GM12878 (cell line): ENCODE measurements at places on chromosomes 6 and 20. TPM values are rescaled to one million over a fixed set of nuclear protein-coding genes. Genes with fewer than 3 reads are reported as not detected.

Gene SAPCD1
- 8.6 and 13.0 TPM in 2 replicates for total RNA-seq

DNA sequence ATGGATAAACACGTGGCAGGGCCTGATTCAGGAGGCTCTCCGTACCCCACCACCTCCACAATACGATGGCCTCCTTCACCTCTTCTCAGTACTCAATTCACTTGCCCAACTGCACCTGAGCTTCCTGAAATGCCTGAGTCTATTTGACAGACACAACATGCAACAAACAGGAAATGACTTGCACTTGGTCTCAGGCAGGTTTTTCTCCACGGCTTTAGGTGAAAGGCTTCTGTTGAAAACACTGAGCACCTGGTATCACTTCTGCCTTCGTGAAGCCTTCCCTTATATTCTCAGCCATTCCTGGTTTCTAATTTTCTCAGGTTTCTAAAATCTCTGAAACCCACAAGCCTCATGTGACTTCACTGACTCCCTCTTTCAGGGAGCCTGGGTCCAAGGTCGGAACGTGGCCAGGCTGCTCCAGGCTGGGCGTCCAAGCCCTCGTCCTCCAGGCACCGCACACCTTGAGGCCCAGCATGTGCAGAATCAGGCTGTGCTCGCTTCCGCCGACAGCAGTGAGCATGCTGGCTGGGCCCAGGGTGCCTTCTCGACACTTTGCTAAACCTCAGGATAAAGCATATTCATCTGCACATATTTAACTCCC lies 34.7 kb downstream of the TAF4 start:
- DNase-seq: peak; percentile 59

GRCh38 chr20:61280217-61280980 lies 28.3 kb downstream of the CDH4 start:
- no peak for DNase-seq

GRCh38 chr6:48183811-48184605 lies 73.0 kb upstream of the PTCHD4 start:
- no peak for DNase-seq

DNA sequence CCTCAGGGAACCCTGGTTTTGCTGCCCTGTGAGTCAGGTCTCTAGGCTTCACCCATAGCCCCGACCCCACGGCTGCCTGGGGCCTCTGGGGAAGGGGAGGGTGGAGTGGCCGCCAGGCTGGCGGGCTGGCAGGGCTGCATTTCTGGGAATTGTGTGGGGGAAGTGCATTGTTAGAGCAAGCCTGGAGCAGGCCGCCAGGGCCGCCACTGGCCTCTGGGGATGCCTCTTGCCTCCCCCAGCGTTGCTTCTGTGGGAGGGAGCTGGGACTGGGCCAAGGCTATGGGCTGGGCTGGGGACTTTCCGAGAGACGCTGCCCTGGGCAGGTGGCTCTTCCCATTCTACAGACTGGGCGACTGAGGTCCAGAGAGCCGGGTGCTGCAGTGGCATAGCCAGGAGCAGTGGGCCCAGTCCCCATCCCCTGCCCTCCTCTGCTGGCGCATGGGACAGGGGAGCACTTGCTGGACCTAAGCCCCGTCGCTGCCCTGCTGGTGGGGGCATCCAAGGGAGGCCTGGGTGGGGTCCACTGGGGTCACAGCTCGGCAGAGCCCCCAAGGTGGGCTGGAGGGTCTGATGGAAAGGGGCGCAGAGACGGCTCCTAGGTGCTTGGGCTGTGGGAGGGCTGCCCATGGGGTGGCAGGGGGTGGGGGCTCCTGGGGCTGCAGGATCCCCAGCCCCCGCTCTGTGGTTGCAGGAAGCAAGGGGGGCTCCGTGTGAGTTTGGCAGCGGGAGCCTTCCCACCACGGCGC lies 6.6 kb upstream of the SOX18 start:
- DNase-seq: no peak
